ENCODE measurements at places on chromosomes 5 and 9. TPM values are rescaled to one million over a fixed set of nuclear protein-coding genes. Genes with fewer than 3 reads are reported as not detected.
A peak's percentile ranks its signal among the peaks of the same experiment; 100 is the strongest.

DNA sequence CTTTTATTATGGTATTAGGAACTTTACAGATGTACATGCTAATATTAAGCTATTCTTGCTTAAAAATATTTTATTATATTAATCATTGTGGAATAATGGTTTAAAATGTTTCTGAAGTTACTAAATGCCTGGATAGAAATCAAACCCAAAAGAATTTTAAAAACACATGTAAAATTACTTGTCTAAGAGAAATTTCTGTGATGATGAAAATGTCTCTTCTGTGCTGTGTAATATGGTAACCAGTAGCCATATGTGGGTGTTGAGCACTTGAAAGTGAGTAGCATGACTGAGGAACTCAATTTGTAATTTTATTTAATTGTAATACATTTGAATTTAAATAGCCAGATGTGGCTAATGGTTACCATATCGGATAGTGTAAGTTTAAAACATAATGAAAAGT is 66.7 kb upstream of the HSPB3 start:
- no peak for DNase-seq

- DNase-seq: no peak
These were observed 11.8 kb downstream of the BRD3 start for GRCh38 chr9:134055981-134056461.

GRCh38 chr9:105722099-105722498 is 27.8 kb downstream of the TMEM38B start:
- DNase-seq: no peak

- DNase-seq: no peak
These were observed 190.5 kb downstream of the FSTL4 start for GRCh38 chr5:133421806-133422205.

DNA sequence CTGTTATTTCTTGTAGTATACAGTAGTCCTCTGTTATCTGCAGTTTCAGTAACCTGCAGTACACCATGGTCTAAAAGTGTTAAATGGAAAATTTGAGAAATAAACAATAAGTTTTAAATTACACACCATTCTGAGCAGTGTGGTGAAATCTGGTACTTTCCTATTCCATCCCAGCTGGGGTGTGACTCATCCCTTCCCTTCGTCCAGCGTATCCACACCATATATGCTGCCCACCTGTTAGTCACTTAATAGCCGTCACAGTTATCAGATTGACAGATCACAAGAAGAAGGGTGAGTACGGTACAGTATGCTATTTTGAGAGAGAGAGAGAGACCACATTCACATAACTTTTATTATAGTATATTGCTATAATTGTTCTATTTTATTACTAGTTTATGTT is 28.9 kb downstream of the FAM151B start:
- no peak for DNase-seq

GRCh38 chr5:56608217-56608925 is 207.0 kb upstream of the MAP3K1 start:
- DNase-seq: no peak

DNA sequence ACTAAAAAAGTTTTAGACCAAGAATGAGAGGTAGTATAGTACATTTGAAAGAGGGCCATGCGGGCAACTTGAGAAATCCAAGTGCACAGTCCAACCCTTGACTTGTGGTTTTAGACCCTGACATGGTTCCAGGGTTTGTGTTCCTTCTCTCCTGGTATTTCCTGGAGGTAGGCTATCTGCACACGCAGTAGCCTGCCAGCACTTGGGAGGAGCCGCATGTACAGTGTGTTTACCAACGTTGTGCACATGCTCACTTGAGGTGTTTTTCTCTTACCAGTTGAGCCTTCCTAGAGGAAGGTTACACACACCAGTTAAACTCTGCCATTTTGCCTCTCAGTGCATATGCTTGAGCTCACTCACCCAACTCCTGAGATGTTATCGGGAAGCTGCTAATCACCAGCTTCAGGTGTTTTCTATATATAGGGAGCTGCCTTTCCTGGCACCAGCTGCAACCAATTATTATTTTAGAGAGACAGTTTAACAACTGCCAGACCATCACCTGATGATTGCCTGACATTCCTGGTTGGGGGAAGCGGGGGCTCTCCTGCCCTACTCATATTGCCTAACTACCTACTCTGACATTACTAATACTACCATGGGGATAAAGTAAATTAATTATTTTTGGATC is 593.4 kb upstream of the TUSC1 start:
- DNase-seq: peak; percentile 14

- no peak for DNase-seq
These were observed 28.1 kb upstream of the SH3PXD2B start for GRCh38 chr5:172482156-172483020.

DNA sequence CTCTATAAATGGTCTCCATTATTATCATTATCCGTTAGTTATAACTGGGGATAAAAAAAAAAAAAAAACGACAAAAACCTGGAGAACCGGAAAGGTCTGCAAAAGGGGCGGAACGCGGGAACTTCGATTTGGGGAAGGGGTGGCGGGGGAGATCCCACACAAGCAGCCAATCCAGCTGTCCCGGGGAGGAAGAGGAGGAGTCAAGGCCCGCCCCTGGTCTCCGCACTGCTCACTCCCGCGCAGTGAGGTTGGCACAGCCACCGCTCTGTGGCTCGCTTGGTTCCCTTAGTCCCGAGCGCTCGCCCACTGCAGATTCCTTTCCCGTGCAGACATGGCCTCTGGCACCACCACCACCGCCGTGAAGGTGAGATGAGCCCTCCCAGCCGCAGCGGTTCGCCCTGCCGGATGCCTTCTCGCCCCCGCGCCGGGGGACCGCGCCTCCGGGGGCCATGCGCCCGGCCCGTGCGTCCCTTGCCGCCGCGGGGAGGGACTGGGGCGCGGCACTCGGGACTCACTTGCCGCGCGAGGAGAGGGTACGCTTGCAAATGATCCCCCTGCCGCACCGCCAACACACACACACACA is at the start of gene MTAP:
TSS of gene MTAP (plus strand) at position 219 of the 583 bp plus-strand sequence. CDS start at position 332, 113 bp downstream.
- peak; percentile 95 for DNase-seq

- DNase-seq: no peak
These were observed 5.0 kb upstream of the RHOBTB3 start for GRCh38 chr5:95725937-95726810.

- no peak for DNase-seq
These were observed 675.7 kb upstream of the FTMT start for GRCh38 chr5:121175986-121176385.

DNA sequence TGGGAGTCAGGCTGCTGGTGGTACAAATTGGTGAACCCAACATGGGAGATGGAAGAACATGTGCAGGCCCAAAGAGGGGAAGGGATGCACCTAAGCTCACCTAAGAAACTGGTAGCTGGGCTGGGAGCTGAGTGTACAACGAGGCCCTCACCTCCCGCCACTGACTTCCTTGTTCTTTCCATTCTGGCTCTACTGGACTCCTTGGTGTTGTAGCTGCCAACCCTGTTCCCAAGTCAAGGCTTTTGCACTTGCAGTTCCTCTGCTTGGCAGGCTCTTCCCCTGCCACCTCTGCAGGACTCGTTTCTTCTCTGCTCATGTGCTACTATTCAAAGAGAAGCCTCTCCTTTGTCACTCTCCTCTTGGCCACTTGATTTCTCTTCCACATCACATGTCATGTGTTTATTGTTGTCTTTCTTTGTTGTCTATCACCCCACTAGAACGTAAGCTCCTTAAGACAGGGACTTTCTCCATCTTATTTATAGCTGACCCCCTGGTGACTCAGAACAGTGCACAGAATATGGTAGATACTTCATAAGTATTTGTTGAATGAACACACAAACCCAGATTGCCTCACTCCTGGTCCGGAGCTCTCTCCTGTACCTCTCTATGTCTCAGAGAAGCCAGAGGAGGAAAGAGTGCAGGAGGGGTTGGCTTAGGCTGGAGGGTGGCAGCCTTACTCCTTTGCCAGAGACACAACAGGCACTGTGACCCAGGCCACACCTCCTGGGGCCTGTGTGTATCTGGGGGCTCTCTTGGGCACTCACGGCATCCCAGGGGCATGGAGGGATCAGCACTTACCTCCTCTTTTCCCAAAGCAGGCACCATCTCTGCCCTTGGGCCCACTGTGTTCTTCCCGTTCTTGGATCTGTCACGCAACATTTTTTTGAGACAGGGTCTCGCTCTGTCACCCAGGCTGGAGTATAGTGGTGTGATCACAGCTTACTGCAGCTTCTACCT is 5.2 kb upstream of the SPINK4 start:
- no peak for DNase-seq

DNA sequence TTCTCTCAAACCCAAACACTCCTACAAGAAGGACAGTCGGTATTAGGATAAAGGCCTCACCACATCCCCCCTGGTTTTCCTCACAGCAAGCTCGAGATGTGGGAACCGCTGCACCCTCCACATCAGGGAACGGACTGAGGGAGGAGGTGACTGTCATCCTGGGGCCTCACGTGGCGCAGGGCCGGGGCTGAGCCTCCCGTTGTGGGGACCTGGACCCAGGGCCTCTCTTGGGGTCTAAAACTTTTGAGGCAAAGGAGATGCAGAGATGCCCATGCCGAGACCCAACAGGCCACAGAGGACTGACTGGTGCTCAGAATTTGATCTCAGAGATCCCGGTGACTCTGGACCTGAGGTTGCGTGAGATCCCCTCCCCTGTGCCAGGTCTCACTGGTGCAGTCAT is 72.7 kb downstream of the MRPL36 start:
- no peak for DNase-seq

DNA sequence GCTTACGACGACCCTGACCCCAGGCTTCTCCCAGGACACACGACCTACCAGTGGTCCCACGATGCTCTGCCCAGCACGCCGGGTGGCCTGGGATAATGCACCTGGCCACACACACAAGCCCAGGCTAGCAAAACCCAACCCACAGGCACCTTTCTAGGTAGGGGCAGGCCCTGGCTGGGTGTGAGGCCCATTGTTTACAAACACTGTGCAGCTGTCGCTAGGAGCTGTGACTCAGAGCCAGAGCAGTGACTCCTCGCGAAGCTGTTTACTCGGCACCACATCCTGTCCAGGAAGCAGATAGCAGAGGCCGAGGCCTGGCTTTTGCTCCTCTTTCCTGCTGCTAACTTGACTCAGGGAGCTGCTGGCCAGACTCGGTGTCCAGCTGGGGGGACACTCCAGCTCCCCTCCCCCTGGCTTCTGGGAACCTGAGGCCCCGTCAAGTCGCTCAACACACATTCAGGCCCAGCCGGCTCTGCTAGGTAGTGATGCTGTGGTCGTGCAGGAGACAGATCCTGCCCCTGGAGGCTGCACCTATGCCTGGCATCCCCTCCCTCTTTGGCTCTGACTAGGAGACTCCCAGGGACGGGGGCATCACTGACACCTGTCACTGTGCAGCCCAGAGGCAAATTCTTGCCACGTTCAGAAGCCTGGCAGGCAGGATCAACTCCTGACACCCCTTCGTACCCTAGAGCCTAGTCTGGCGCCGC is 12.8 kb upstream of the RALGDS start:
- DNase-seq: peak; percentile 81

The SH3GL2 gene
- 5.3 TPM for polyA plus RNA-seq

The ADAMTSL2 gene
- 1.2 TPM for polyA plus RNA-seq

The MYOT gene
- 1.5 TPM for polyA plus RNA-seq

The NMUR2 gene
- polyA plus RNA-seq: 0.15 TPM

The NRARP gene
- 5.1 TPM for polyA plus RNA-seq

The ADGRV1 gene
- 12.5 TPM for polyA plus RNA-seq

The NTNG2 gene
- 0.18 TPM for polyA plus RNA-seq

The UIMC1 gene
- polyA plus RNA-seq: 50.0 TPM

The SLC6A3 gene
- polyA plus RNA-seq: 0.60 TPM

The IPPK gene
- polyA plus RNA-seq: 13.7 TPM

The GDA gene
- polyA plus RNA-seq: 0.47 TPM

The SHISAL2B gene
- polyA plus RNA-seq: 0.27 TPM

The RMND5B gene
- polyA plus RNA-seq: 30.6 TPM
